ENCODE measurements at places on chromosomes 16 and 17.

- no peak for DNase-seq
Observed at GRCh38 chr17:28760601-28761562, 17.1 kb downstream of the TRAF4 start.

- DNase-seq, result no peak
Observed at GRCh38 chr16:87416826-87417527, 24.8 kb downstream of the MAP1LC3B start.

DNA sequence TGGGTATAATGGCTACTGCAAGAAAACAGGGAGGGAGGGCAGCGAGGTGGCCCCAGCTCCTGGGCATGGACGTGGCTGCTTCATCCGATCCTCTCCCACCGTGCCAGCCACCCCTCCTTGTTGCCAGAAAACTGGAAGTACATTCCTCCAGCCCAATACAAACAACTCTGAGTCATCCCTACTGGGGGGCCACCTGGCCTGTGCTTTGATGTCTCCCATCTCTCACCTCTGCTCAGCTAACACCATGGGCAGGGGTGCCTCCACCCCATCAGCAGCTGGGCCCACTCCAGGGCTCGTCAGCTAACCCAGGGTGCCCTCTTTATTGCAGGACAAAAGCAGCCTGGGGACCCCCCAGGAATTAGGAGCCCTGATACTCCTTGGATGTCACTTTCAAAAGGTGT lies 2.0 kb downstream of the RHBDF2 start:
- DNase-seq, result no peak

GRCh38 chr16:50067290-50067853 lies 1.6 kb downstream of the HEATR3 start:
- no peak for DNase-seq

GRCh38 chr17:7747635-7748071 lies 30.1 kb downstream of the DNAH2 start:
- DNase-seq, result no peak

GRCh38 chr16:693766-694165 lies 3.6 kb upstream of the WDR24 start:
- DNase-seq, result no peak

- DNase-seq, result no peak
Observed at GRCh38 chr16:23679986-23680336, 1.3 kb downstream of the PLK1 start.

- DNase-seq, result no peak
Observed at GRCh38 chr16:50498431-50499155, 49.6 kb upstream of the NKD1 start.

DNA sequence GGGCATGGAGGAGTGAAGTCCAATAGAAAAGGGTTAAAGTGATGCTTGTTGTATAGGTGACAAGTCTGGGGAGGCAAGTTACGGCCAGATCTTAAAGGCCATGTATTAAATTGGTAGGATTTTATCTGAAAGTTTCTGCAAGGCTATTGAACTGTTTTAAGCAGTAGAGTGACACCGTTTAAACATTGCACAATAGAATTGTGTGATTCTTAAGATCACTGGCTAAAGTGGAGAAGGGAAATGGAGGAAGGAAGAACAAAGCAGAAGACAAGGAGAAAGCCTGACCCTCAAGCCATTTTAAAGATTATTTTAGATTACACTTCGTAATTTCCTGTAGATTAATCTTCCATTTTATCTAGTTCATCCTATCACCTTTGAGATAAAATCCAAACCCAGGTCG lies 5.6 kb upstream of the MPHOSPH6 start:
- no peak for DNase-seq
